ENCODE measurements at places on chromosomes 3 and 15.
A peak's percentile ranks its signal among the peaks of the same experiment; 100 is the strongest.

- no peak for DNase-seq
Measured at GRCh38 chr3:142623194-142623593, 27.0 kb downstream of the PLS1 start.

GRCh38 chr3:28347374-28348264 lies 902 bp upstream of the ZCWPW2 start:
- no peak for DNase-seq

DNA sequence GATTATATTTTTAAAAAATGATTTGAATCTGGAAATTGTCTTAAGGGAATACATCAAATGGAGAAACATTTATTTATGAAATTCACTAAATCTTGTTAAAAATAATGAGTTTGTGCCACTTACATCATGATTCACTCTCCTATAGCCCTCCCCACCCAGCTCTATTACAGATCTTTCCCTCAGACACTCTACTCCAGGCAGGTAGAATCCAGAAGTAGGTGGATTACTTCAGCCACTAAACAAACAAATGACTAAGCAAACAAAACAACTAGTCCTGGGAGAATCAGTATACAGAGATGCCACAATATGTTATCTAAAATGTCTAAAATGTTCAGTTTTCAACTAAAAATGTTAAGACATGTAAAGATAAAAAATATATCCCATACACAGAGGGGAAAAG lies 608.1 kb upstream of the UBE2E2 start:
- no peak for DNase-seq

DNA sequence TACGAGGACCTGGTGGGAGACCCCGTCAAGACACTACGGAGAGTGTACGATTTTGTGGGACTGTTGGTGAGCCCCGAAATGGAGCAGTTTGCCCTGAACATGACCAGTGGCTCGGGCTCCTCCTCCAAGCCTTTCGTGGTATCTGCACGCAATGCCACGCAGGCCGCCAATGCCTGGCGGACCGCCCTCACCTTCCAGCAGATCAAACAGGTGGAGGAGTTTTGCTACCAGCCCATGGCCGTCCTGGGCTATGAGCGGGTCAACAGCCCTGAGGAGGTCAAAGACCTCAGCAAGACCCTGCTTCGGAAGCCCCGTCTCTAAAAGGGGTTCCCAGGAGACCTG lies 2.5 kb downstream of the CHST2 start:
- DNase-seq, result no peak

- peak; percentile 30 for DNase-seq
Measured at GRCh38 chr15:42137461-42138261, 18.8 kb downstream of the PLA2G4F start.

- no peak for DNase-seq
Measured at GRCh38 chr3:152284906-152285305, 16.2 kb downstream of the MBNL1 start.

DNA sequence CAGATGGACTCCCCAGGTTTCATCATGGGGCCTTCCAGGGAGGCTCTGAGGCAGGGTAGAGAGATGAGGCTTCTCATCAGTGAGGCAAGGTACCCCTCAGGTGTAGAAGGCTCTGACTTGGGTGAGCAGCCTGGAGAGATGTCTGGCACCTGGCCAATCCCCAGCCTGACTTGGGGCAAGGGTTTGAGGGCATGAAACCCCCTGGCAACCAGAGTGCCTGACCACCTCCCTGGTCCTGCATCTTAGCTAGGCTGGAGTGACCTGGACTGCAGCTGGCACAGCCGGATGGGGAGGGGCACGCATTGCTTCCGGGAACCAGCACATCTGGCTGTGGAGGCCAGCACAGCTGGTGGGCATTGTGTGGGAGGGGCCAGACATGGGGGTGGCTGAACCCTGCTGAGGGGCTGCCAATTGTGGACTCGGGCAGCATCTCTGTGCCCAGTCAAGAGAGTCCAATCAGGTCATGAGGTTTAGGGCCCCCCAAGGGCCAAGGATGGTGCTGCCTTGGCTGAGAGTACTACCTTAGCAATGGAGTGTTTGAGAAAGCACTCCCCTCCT lies 1.9 kb downstream of the ZBTB47 start:
- no peak for DNase-seq

GRCh38 chr3:50656417-50657195 lies 18.1 kb upstream of the DOCK3 start:
- DNase-seq, result no peak

- DNase-seq, result no peak
Measured at GRCh38 chr3:64878362-64878761, 190.6 kb upstream of the ADAMTS9 start.

DNA sequence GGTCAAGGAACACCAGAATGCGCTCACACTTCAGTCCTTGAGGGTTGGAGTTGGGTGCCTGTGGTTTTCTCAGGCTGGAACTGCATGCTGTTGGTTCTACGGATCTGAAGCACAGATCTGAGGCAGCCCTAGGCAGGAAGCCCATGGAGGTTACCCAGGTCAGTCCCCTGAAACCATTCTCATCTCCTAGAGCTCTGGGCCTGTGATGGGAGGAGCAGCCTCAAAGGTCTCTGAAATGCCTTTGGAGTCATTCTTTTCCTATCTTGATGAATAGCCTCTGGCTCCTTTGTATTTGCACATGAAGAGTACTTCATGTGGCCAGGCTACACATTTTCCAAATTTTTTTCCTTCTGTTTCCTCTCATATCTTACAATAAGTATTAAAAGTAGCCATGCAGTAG lies 179.3 kb upstream of the UBE2E1 start:
- no peak for DNase-seq

- no peak for DNase-seq
Measured at GRCh38 chr3:23493889-23494288, 290.8 kb downstream of the UBE2E2 start.

DNA sequence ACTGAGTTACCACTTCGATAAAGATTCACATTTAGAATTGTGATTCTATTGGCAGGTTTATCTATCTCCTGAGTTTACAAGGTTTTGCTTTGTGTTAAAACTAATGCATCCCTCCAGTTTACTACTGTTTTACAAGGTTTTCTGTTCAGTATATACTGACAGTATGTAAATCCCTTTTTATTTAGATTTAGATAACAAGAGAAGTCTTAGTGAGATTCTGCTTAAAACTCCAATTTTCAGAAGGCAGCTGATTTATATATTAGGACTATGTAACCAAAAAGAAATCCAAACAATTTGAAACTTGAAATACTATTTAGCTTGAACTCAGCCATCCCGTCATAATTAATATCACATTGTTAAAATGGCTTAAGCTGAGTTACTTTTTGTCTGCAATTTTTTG lies 619.2 kb downstream of the NAALADL2 start:
- no peak for DNase-seq

GRCh38 chr15:85430406-85431204 lies 50.2 kb downstream of the AKAP13 start:
- no peak for DNase-seq

- DNase-seq, result peak; percentile 11
Measured at GRCh38 chr3:73868688-73869315, 244.1 kb upstream of the PDZRN3 start.

All from NCI-H774 (cell line).